ENCODE measurements at places on chromosomes 13 and 19. TPM values are rescaled to one million over a fixed set of nuclear protein-coding genes. Genes with fewer than 3 reads are reported as not detected.

Gene ZNF442
- 3.8 TPM for total RNA-seq

Gene PALM3
- not detected for total RNA-seq

Gene SLC10A2
- total RNA-seq: not detected

Gene FOSB
- 2.5 TPM for total RNA-seq

Gene LYL1
- 5.1 TPM for total RNA-seq

Gene ZNF284
- total RNA-seq: 1.9 TPM

Gene ZNF560
- total RNA-seq: not detected

GRCh38 chr13:107531816-107532215, 683.5 kb downstream of the LIG4 start:
- no peak overlapping the region for H3K27ac ChIP-seq
- no peak overlapping the region for H3K4me3 ChIP-seq
- DNase-seq: no peak
- no peaks in the 10 kb centered on the region for H3K36me3 ChIP-seq

GRCh38 chr13:39144941-39145533, 106.8 kb downstream of the NHLRC3 start:
- H3K4me3 ChIP-seq: no peak overlapping the region
- no peaks in the 10 kb centered on the region for H3K4me1 ChIP-seq
- no peaks in the 10 kb centered on the region for H3K36me3 ChIP-seq
- peak; percentile 1 for DNase-seq

DNA sequence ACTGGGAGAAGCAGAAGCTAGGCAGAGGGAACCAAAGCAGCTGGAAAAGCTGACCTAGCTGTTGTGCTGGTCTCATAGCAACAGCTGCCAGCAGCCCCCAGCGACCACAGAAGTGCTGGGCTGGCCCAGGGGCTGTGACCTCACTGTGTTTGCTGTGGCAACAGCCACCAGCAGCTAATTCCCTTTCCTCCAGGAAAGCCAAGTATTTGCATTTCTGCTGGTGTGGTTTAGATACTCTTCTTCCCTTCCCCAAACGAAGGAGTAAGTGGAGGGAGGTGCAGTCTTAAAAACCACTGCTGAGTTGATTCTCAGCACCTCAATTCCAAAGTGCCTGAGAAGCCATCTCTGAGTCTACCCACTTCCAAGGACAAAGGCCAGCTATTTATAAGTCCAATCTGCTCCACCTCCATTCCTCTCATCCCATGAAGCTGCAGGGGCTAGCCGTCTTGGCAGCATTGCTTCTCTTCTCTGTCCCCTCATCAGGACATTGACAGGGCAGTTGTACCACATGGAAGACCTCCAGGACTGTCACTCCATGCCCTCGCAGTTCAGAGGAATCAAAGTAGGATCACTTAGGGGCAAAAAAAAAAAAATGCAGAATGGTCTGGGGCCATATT, 11.5 kb upstream of the CCDC97 start:
- H3K36me3 ChIP-seq: peaks cover 40% of the 10 kb centered on the region
- no peak overlapping the region for H3K4me3 ChIP-seq
- H3K4me1 ChIP-seq: peaks cover 75% of the 10 kb centered on the region
- no peak for DNase-seq
- no peaks in the 10 kb centered on the region for H3K27me3 ChIP-seq

DNA sequence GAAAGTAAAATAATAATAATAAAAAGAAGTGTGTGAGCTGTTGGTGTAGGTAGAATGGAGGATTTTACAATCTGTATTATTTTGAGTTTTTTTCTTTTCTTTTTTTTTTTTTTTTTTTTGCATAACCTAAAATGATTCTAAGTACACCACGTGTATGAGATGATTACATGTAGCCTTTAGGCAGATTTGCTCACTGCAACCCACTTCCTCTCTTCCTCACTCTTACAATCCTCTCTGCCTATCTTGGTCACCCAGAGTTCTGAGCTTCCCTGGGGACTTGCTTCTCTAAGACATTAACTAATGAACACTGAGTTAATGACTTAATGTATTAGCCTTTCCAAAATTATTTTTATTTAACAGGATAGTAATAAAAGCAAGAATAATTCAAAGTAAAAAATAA, 1169.6 kb downstream of the EFNB2 start:
- H3K36me3 ChIP-seq: no peaks in the 10 kb centered on the region
- H3K27ac ChIP-seq: no peak overlapping the region
- no peaks in the 10 kb centered on the region for H3K4me1 ChIP-seq
- no peaks in the 10 kb centered on the region for H3K27me3 ChIP-seq
- no peak for DNase-seq

DNA sequence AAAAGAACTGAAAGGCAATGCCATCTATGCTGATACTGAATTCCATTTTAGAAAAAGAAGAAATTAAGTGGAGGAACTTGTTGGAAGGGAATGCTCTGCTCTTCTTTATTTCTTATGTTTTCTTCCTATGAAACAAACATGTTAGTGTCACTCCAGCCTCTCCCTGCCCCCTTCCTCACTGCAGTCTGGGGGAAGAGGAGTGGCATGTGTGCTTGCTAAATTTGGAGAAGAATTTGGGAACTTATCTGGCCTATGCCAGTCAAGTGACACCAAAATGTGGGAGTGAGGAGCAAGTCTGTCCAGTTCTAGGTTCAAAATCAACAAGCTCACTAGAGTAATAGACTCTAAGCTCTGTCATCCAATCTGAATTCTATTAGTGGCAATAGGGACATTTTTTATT, 214.6 kb downstream of the RBM26 start:
- no peaks in the 10 kb centered on the region for H3K36me3 ChIP-seq
- H3K27ac ChIP-seq: no peak overlapping the region
- H3K4me3 ChIP-seq: no peak overlapping the region
- H3K27me3 ChIP-seq: no peaks in the 10 kb centered on the region
- H3K4me1 ChIP-seq: peaks cover 11% of the 10 kb centered on the region

DNA sequence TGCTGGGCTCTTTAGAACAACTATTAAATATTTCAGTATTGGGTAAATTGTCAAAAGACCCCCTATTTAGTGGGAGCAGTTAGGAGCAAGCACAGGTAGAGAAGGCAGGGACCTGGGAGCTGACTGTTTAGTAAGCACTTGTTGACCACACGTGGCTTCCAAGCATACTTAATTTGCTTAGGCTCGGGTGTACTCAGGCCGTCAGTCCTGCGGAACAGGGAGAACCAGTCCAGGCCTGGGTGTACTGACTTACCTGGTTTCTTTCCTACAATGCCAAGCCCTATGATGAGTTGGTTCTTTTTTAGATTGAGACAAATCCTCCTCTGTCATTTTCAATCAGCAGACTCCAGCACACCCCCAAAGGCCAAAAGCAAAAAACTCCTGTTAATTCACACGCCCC, 90.0 kb downstream of the WDFY2 start:
- H3K27ac ChIP-seq: no peak overlapping the region
- no peak for DNase-seq
- no peak overlapping the region for H3K4me3 ChIP-seq
- peaks cover under 1% of the 10 kb centered on the region for H3K36me3 ChIP-seq

DNA sequence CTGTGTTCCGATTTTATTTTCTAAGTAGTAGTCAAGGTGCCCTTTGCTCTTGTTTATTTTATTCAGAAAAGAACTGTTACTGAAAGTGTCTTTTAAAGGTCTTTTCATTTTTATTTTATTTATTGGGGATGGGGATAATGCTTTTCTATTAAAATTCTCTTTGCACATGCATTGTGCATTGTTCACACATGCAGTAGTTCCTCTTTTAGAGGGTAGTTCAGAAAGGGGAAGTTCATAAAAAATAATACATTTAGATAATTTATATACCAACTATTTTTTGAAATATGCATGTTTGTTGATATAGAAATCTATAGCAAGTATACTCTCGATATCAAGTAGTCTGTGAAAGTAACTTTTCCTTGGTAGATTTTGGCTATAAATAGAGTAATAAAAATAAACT, 3.5 kb downstream of the GPC5 start:
- H3K27ac ChIP-seq: no peak overlapping the region
- H3K27me3 ChIP-seq: no peaks in the 10 kb centered on the region
- H3K4me3 ChIP-seq: no peak overlapping the region
- H3K36me3 ChIP-seq: no peaks in the 10 kb centered on the region
- peaks cover 5% of the 10 kb centered on the region for H3K4me1 ChIP-seq

DNA sequence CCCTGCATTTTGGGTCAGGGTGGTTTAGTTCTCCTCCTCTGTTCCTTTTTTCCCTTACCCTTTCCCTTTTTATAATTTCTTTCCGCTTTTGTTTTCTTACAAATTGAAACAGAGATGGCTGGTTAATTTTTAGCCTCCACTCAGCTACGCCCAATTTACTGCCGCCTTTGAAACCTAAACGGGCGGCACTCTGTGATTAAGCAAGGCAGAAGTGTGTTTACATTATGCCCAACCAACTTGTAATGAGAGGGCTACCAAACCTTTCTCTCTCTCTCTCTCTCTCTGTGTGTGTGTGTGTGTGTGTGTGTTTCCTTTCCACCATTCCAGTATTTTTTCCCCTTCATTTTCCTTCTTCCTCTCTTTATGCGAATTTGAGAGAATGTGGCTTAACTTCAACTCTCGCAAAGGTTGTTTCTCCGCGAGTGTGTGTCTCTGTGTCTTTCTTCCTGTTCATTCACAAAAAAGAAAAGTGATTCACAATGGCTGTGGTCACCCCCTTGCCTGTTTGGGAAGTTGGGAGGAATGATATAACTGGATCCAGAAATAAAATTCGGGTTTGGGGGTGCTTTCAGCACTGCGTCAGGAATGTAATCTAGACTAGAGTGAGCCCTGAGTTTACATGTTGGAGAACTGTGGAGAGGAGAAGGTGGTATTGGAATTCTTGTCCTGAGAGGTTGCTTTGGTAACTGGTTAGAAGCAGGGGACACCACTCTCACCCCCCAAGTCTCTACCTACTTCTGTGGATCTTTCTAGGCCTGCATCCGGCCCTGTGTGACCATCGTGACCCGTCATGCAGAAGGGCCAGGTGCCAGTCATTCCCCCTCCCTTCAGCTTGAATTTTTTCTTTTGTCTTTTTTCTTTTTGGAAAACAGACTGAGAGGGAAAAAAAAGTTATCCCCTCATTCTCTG, 31.4 kb downstream of the NFIX start:
- H3K27ac ChIP-seq: no peak overlapping the region
- no peak overlapping the region for H3K4me3 ChIP-seq
- peaks cover 11% of the 10 kb centered on the region for H3K4me1 ChIP-seq
- H3K36me3 ChIP-seq: no peaks in the 10 kb centered on the region
- DNase-seq: no peak
- peaks cover 5% of the 10 kb centered on the region for H3K27me3 ChIP-seq

DNA sequence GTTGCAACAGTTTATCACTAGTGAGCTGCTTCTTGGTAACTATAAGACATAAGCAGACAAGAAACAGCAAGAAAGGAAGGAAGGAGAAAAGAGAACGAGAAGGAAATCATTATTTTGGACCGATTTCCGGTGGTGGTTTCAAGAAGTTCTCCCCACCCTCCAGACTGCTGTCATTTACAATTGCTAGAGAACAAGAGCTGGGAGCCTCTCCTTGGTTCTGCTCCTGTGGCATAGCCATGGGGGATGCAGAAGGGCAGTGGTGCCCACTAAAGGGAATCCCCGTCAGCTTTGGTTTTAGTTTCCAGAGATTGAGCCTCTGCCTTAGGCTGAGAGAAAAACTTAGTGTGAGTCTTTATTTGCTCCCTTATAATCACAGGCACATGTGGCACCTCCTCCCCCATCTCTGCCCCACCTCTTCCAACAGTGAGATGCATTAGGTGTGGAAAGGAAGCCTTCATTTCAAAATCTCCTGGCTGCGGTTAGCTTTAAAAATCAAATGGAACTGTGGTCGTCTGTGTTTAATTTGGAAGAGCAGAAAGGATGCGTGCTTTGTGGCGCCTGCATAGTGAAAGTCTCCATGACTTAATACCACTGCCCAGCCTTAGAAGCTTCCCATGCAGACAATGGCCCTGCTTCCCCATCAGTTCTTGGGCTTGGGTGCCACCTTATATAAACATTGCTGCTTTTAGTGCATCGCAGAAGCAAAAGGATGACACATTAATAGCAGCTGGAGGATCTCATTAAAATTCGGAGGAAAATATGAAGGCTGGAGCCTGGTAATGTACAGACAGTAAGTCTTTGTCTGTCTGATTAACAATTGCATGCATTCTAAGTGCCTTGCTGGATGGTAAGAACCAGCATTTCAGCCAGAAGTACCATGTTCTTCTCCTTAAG, 25.0 kb downstream of the LRCH1 start:
- no peaks in the 10 kb centered on the region for H3K36me3 ChIP-seq
- H3K4me3 ChIP-seq: no peak overlapping the region
- H3K27me3 ChIP-seq: no peaks in the 10 kb centered on the region
- DNase-seq: no peak
- no peak overlapping the region for H3K27ac ChIP-seq
- peaks cover 11% of the 10 kb centered on the region for H3K4me1 ChIP-seq

GRCh38 chr19:49852631-49853126, 1.7 kb downstream of the PTOV1 start:
- H3K27ac ChIP-seq: peak overlapping the region; percentile 59
- H3K27me3 ChIP-seq: no peaks in the 10 kb centered on the region
- no peak for DNase-seq
- H3K4me1 ChIP-seq: peaks cover 7% of the 10 kb centered on the region
- peak overlapping the region; percentile 46 for H3K4me3 ChIP-seq

GRCh38 chr19:6925386-6925785, 38.0 kb downstream of the ADGRE1 start:
- no peak overlapping the region for H3K4me3 ChIP-seq
- no peak for DNase-seq
- no peak overlapping the region for H3K27ac ChIP-seq
- H3K27me3 ChIP-seq: no peaks in the 10 kb centered on the region
- no peaks in the 10 kb centered on the region for H3K36me3 ChIP-seq

- no peak overlapping the region for H3K4me3 ChIP-seq
- H3K4me1 ChIP-seq: no peaks in the 10 kb centered on the region
- no peak overlapping the region for H3K27ac ChIP-seq
- H3K27me3 ChIP-seq: no peaks in the 10 kb centered on the region
Observed at GRCh38 chr19:4933528-4933927, 24.2 kb downstream of the UHRF1 start.

GRCh38 chr13:50446611-50447010, 396.9 kb downstream of the DLEU7 start:
- no peaks in the 10 kb centered on the region for H3K4me1 ChIP-seq
- H3K27ac ChIP-seq: no peak overlapping the region
- H3K4me3 ChIP-seq: no peak overlapping the region
- no peaks in the 10 kb centered on the region for H3K27me3 ChIP-seq

- no peak for DNase-seq
- H3K27ac ChIP-seq: no peak overlapping the region
- H3K36me3 ChIP-seq: no peaks in the 10 kb centered on the region
- H3K27me3 ChIP-seq: peaks cover 12% of the 10 kb centered on the region
Observed at GRCh38 chr19:45340899-45341453, 426 bp downstream of the KLC3 start.

DNA sequence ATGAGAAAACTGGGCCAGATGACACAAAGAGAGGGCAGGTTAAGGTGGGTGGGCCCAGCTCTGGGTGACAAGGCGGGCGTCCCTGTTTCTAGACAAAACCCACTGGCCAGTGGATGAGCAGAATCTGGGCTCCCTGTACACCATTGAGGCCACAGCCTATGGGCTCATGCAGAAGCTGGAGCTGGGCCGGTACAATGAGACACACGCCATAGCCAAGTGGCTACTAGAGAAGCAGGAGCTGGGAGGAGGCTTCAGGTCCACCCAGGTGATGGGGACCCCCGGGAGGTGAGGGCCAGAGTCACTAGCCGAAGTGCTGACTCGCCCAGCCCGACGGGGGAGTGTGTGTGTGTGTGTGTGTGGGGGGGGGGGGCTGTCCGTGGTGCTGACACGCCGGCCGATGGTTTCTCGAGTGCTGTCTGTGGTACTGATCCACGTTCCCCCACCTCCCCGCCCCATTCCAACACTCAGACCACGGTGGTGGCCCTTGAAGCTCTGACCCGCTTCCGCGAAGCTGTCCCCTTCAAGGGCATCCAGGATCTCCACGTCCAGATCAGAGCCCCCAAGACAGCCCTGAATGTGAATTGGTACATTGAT, 24.3 kb upstream of the SHFL start:
- H3K36me3 ChIP-seq: no peaks in the 10 kb centered on the region
- no peak overlapping the region for H3K4me3 ChIP-seq
- DNase-seq: no peak
- no peaks in the 10 kb centered on the region for H3K4me1 ChIP-seq
- H3K27me3 ChIP-seq: no peaks in the 10 kb centered on the region
